ENCODE measurements at places on chromosomes 7 and 10.
A peak's percentile ranks its signal among the peaks of the same experiment; 100 is the strongest.

DNA sequence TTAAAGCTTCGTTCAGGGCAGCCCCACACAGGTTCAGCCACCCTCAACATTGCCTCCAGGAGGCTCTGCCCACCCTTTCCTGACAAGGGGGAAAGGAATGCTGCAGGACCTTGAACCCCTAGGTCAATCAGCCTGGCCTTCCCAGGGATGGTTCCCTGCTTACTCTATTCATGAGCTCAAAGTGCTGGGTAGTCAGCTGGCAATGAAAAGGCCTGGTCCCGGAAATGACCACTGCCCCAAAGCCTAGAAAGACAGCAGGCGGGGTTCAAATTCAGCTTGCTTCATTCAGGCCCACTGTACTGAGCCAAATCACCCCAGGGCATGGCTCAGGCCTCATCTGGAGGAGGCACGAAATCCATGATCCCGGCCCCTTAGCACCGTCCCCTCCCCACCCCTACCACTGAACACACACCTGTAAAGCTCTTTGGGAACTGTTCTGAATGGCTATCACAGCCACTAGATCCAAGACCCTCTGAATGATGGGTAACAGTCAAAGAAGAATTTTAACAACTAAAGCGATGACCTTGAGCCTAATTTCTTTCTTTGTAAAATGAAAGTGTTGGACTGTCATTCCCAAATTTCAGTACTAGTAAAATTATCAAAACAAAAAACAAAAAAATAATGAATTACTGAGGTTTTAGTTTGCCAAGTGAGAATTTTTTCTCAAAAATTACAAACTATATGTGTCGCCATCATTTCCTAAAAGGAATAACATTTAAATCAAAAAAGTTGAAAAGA lies 1.0 kb downstream of the URGCP start:
- no peak for DNase-seq

- no peak for DNase-seq
Measured at GRCh38 chr10:77553966-77554365, 83.6 kb downstream of the KCNMA1 start.

GRCh38 chr10:122113945-122114747 lies 125.2 kb downstream of the TACC2 start:
- DNase-seq = no peak

GRCh38 chr10:3142146-3142875 lies 30.3 kb downstream of the PITRM1 start:
- DNase-seq = no peak

DNA sequence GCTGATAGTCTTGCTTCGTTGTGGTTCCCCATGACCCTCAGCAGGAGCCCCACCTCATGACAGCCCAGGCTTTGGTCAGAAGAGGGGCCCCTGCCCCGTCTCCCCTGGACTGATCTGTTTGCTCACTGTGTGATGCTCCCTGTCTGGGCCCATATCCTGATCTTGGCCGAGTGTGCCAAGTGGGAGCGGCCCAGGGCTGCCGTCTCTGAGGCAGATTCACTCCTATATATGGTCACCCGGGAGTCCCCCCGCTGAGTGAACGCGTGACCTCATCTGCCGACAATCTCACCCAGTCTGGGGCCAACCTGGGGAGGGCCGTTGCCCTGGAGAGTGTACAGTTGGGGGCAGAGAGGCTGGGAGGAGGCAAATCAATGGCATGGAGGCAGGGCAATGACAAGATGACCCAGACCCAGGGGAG lies 34.5 kb downstream of the PPIF start:
- DNase-seq = peak; percentile 45

GRCh38 chr10:114653926-114654325 lies 4.1 kb downstream of the ABLIM1 start:
- no peak for DNase-seq

DNA sequence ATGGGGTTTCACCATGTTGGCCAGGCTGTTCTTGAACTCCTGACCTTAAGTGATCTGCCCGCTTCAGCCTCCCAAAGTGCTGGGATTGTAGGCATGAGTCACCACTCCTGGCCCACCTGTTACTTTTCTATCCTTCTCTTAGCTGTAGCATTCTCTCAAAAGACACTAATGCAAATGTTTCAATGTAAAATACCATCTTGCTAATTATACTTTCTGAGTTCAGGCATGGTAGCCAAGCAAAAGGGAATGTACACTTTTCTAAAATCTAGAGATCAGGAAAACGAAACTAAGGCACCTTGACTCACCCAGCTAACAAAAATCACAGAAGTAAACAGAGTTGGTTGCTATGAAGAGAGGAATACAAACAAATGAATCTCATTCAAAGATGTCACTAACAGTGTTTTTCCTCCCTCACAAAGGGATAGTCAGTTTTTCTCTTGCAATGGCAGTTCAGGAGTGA lies 401.0 kb upstream of the NRP1 start:
- DNase-seq = no peak

GRCh38 chr7:70810558-70811139 lies 321.3 kb upstream of the GALNT17 start:
- no peak for DNase-seq

GRCh38 chr7:26191974-26192479 lies 8.5 kb downstream of the HNRNPA2B1 start:
- DNase-seq = no peak

GRCh38 chr7:5630670-5631069 lies 150.8 kb downstream of the RNF216 start:
- no peak for DNase-seq

DNA sequence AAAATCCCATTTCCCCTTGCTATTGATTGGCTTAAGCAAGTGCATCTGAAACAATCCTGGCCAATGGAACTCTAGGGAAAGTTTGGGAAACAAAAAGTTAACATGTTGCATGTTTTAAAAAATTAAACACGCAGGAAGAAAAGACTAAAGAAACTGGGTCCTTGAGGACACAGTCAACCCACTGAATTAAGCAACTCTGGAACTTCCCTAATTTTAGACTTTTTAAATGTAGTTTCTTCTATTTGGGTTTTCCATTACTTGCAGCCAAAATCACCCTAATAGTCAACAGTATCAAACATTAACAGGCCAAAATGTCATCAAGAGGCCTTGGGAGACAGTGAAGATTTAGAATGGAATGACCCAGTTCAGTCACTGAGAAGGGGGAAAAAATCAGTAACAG lies 40.6 kb downstream of the OSBPL3 start:
- DNase-seq = no peak

DNA sequence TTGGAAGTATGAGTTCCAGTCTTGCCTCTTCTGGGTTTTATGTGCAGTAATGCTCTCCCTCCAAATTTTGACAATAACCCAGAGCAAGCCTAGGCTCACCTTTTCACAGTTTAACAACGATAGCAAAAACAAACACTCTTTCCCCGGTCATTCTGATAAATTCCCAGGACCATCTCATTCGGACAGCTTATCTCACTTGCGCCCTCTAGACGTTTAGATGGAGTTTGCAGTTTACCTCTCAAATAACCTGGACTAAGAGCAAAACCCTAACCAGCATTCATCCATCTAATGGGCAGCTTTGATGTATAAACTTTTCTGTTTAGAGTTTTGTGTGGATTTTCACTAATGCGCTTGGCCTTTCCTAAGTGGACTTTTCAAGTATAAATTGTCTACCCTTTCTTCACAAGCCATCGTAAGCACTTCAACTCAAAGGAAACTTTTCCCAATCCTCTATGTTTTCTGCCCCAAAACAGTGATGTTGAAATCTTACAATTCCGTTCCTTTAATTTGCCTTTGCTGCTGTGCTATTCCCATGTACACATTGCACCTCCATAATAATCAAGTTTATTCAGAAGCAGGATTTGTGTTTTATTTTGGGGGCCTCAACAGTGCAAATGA lies 114.9 kb downstream of the HDAC9 start:
- DNase-seq = no peak

- peak; percentile 14 for DNase-seq
Measured at GRCh38 chr7:134327896-134328295, 11.2 kb upstream of the SLC35B4 start.

GRCh38 chr10:90695915-90696676 lies 161.7 kb downstream of the HTR7 start:
- no peak for DNase-seq

Data from non-pigmented ciliary epithelial cell (primary cell).